ENCODE measurements at places on chromosomes 3 and 15. TPM values are rescaled to one million over a fixed set of nuclear protein-coding genes. Genes with fewer than 3 reads are reported as not detected.

Gene AGBL1
- total RNA-seq: 0.13 TPM

Gene ACSBG1
- 88.2 TPM for total RNA-seq

Gene CHST13
- 0.32 TPM for total RNA-seq

Gene C15orf62
- total RNA-seq: 45.7 TPM

All from lower leg skin (tissue), 4 donors.